Caki2 (cell line): ENCODE measurements at places on chromosomes 3 and 15. TPM values are rescaled to one million over a fixed set of nuclear protein-coding genes. Genes with fewer than 3 reads are reported as not detected.

Gene MKRN2OS
- total RNA-seq: not detected in 2 replicates

Gene CCDC12
- total RNA-seq: 28.0 and 36.0 TPM in 2 replicates

Gene STRIT1
- not detected in 2 replicates for total RNA-seq

Gene CAND2
- total RNA-seq: not detected in 2 replicates

Gene SNX33
- 9.0 and 10.2 TPM in 2 replicates for total RNA-seq

Gene ANKRD28
- total RNA-seq: 41.5 and 57.5 TPM in 2 replicates

Gene GOLGA6L7
- total RNA-seq: not detected in 2 replicates

Gene TFRC
- total RNA-seq: 152 and 172 TPM in 2 replicates

Gene LRRIQ4
- not detected in 2 replicates for total RNA-seq

Gene CASR
- total RNA-seq: not detected in 2 replicates

Gene ITIH3
- total RNA-seq: not detected in 2 replicates

Gene NR1I2
- not detected in 2 replicates for total RNA-seq

Gene CACNA2D2
- total RNA-seq: 0.03 TPM in 2 replicates

Gene VPS13C
- total RNA-seq: 7.2 and 74.6 TPM in 2 replicates

Gene RPP25
- total RNA-seq: 1.4 and 1.5 TPM in 2 replicates

Gene SPINK8
- not detected in 2 replicates for total RNA-seq

Gene ZPLD1
- 0.84 TPM in 1 of 2 replicates, not detected in the other for total RNA-seq

Gene DAZL
- not detected in 2 replicates for total RNA-seq

Gene DPPA4
- not detected in 2 replicates for total RNA-seq
